ENCODE measurements at places on chromosomes 11 and 22.

DNA sequence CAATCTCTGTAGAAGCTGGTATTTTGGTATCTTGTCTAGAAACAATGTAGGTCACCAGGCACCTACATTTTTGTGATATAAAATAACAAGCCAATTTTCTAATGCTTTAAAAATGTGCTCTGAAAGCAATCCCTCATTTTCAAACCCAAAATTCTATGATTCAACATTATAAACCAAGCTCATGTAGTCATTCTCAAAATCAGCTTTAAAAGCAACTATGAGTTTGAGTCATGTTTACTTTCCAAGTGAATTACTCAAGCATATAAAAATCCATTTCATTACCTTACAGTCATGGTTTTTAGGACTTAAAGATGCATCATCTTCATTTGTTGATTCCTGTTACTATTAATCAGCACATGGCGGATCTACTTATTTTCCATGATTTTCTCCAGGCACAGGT is 216.4 kb downstream of the GRM5 start:
- no peak for DNase-seq

- DNase-seq = peak; percentile 34
Observed at GRCh38 chr11:16911658-16912057, 102.6 kb downstream of the PLEKHA7 start.

- DNase-seq = no peak
Observed at GRCh38 chr11:105689631-105690030, 79.8 kb downstream of the GRIA4 start.

- peak; percentile 83 for DNase-seq
Observed at GRCh38 chr11:124920870-124921609, 2.0 kb downstream of the HEPN1 start.

DNA sequence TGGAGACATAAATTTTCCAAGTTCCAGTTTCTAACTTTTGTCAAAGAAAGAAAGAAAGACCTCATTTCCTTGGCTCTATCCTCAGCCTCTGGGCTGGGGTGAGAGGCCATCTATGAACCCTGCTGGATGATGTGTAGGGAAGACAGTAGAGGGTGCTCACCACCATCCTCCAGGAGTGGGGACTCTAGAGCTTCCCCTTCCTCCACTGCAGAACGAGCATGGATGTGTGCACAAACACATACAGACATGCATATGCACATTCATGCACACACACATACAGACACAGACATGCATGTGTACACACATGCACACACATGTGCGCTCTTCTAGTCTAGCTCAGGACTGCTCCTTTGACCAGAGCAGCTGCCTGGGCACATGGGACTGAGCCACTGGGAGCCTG is 565.8 kb downstream of the BUD13 start:
- DNase-seq = no peak

DNA sequence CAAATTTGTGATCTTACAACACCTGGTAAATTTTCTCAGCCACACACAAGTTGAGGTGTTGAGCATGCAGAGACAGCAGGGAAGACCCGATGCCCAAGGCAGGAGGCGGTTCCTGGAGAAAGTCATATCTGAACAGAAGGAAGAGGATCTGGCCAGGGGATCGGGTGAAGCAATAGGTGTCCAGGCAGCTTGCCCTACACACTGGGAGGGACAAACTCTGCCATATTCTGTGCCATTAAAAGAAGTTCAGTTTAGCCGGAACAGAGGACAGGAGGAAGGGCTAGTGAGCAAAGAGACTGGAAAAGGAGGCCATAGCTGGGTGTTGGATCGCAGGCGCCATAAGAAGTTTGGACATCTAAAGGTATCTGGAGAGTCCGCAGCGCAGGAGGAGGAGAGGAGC is 76.5 kb downstream of the TMPRSS5 start:
- DNase-seq = no peak

- no peak for DNase-seq
Observed at GRCh38 chr11:72627594-72628281, 46.5 kb downstream of the PDE2A start.

DNA sequence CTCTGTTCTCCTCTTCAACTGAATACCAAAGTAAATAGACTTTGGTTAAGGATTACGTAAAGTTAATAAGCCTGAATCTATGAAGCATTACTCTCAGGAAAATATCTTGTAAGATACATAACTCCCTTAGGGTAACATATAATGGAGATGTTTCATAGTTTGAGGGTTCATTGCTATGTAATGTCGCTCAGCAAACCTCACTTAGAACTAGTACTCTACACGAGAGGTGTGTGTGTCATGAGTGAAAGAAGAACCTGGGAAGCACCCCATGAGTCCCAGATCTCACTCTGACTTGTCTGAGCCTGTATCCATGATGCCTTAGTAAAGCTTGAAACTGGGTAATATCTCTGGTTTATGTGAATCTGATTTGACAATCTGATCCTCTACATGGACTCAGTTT is 429.5 kb upstream of the ANO3 start:
- no peak for DNase-seq

DNA sequence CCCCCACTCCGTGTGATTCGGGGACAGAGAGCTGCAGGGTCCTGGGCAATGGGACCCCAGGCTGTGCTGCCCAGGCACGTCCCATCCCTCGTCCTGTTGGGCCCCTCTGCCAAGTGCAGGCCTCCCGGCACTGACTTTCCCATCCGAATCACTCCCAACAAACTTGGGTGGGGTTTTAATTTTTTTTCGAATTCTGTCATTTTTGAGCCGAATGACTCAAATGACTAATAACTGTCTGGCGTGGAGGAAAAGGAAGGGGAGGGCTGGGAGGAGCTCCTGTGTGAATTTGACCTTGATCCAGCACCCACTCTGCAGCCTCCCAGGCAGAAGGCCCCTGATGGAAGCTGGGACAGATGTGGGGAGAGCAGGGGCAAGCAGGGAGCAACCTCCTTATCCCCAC is 1173.2 kb downstream of the BRD1 start:
- no peak for DNase-seq

DNA sequence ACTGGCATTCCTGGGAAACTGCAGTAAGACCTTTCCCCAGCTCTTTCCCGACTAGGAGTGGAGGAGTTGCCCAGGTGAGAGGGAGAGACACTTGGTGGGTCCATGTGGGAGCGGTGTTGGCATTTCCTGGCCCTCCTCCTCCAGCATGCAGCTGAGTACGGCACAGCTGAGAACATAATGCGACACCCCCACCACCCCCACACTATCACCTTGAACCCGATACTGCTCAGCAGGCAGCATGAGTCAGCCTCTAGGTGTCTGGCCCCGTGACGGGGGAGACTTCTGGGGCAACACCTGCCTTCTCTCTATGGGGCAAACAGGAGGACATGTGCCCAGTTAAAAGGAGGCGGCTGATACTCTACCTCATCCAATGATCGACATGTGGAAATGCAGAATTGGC is 64.4 kb downstream of the PKNOX2 start:
- no peak for DNase-seq

GRCh38 chr11:126162306-126163030 is 49.0 kb downstream of the RPUSD4 start:
- no peak for DNase-seq

DNA sequence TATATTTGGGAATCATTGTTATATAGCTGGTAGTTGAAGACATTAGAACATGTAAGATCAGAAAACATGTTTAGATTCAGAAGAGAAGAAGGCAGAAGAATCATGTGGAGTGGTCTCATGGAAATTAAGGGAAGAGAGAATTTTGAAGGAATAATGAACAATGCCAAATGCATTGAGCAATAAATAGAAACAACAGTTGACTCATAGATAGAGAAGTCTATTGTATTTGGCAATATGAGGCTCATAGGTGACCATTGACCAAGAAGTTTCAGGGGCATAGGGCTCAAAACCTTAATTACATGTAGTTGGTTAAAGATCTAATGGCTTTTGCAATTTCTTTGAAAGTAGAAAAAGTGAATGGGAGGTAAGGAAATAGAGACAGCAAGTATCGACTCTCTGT is 123.9 kb downstream of the PAX6 start:
- DNase-seq = no peak

DNA sequence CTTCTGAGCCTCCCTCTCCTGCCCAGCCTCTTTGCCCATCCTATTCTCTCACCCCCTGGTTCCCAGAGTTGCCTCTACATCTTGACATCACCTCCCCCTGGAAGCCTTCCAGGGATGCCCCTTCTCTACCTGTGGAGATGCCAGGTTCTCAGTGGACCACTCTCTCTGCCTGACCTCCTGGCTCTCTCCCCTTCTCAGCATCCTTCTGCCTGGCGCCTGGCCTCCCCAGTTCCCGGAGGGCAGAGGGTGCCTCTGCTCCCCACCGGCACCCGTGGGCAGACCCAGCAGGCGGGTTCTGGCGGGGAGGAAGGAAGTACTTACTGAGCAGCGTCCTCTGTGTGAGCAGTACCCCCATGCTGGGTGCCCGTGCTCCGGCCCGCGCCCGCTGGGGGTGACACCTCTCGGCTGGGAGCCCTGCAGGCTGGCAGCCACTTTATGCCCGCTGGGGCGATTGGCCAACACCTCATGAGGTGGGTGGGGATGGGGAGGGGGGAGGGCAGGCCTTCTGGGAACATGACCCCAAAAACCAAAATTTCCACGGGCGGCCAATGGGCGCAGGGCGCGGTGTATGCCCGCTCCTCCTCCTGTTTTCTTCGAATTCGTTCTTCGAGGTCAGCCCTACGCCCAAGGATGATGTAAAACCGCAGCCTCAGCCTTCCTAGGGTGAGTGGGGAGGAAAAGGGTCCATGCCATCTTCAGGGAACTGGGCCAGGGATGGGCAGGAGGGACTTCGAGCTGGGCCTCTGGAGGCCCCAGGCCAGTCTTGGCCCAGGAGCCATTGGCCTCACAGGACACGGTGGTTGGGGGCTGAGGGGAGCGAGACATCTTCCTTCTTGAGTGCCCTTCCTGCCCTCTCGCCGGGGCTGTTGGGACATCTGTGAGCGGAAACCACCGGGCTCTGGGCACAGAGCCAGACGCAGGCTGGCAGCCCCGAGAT is at the start of gene OSM:
Gene OSM, minus strand, starts transcription at position 407 of the 937 bp plus-strand sequence. Its CDS starts 52 bp downstream, at position 355.
- DNase-seq = peak; percentile 86

- DNase-seq = no peak
Observed at GRCh38 chr11:78085972-78086371, 6.3 kb upstream of the NDUFC2 start.

- DNase-seq = no peak
Observed at GRCh38 chr11:119473226-119473625, 50.3 kb upstream of the THY1 start.

DNA sequence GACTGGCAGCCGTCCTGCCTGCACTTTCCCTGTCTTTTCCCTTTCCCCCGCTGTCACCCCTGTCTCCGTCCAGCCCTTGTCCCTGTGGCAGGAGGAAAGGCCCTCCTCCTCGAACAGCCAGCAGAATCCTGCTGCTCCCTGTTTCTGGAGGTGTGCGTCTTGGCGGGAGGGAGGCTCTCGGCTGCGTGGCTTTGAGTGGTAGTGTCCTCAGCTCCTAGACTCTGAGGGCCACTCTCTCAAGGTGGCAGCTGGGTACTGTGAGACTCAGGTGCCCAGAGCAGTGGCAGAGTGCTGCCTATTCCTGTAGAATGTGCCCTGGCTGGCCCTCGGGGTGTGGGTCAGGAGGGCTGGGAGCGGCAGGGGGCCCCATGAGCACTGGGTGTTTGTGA is 9.1 kb upstream of the RANBP1 start:
- no peak for DNase-seq

DNA sequence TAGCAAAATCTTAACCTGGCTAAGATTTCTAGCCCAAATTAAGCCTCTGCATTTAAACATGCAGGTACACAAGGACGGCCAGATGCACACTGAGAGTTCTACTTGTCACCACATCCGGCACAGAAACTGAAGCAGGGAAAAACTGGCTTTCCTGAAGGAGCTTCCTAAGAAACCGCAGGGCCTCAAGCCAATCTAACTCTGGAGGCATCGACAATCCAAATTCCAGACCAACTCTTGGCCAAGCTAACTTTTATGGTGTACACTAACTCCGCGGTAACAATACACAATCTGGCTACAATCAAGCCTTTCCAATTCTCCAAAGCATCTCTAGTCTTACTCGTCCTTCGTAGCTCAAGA is 1.2 kb downstream of the MSANTD2 start:
- peak; percentile 9 for DNase-seq

DNA sequence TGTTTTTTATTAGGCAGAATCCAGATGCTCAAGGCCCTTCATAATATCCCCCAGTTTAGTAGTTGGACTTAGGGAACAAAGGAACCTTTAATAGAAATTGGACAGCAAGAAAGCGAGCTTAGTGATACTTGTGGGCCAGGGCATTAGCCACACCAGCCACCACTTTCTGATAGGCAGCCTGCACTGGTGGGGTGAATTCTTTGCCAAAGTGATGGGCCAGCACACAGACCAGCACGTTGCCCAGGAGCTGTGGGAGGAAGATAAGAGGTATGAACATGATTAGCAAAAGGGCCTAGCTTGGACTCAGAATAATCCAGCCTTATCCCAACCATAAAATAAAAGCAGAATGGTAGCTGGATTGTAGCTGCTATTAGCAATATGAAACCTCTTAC is 1.4 kb downstream of the HBB start:
- no peak for DNase-seq

DNA sequence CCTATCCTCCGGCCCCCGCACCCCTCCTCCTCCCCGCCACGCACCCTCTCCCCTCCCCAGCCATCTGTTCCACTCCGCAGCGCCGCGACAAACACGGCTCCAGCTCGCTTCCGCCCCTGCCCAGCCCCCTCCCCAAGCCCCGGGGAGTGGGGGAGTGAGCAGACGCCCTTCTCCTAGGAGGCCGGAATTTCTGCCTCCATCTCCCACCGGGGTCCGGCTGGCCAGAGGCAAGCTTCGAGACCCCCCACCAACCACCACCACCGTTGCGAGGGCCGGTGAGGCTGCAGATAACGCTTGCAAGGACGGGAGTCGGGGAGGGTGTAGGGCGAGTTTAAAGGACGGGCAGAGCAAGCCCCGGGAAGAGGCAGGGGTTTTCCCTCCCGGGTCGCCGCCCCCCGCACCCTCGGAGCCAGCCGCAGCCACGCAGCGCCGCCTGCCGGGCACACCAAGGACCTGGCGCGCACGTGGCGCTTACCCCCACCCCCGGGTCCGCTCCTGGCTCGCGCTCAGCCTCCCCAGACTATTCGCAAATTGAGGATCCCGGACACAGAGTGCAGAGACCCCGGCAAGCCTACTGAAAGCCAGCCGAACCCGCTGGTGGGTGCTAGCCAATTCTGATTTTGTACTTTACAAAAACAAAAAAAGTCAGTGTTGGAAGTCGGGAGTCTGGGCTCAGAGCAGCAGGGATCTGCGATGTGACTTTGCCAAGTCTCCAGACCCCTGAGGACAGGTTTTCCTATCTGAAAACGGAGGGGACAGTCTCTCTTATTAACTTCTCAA is 22.6 kb downstream of the RTN4RL2 start:
- DNase-seq = peak; percentile 71

DNA sequence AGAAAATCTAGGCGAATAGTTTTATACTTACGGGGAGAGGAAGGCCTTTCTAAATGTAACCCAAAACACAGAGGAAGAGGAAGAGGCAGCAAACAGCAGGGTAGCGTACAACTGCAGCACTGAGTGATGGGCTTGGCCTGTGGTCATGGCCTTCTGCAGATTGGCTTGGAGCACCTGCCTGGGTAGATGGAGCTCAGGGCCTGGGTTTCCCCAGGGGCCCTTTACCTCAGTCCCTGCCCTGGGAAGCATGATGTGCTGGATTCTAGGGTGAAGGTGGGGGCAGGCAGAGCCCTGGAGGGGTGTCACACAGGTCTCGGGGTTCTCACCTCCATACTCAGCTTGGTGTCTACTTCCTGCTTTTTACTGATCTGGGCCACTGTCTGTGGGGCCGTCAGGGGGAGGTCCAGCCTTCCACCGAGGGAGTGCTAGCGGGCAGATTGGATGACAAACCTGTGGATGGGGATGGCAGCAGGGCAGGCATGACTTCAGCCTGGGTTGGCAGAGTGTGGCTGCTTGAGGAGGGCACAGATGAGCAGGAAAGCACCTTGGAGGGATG is 27.7 kb upstream of the CHRM1 start:
- no peak for DNase-seq

- DNase-seq = no peak
Observed at GRCh38 chr11:114084414-114084813, 24.9 kb downstream of the ZBTB16 start.
